Lower lobe of right lung (tissue), 2 donors: ENCODE measurements at places on chromosomes 7 and 10. TPM values are rescaled to one million over a fixed set of nuclear protein-coding genes. Genes with fewer than 3 reads are reported as not detected.
A peak's percentile ranks its signal among the peaks of the same experiment; 100 is the strongest.

DNA sequence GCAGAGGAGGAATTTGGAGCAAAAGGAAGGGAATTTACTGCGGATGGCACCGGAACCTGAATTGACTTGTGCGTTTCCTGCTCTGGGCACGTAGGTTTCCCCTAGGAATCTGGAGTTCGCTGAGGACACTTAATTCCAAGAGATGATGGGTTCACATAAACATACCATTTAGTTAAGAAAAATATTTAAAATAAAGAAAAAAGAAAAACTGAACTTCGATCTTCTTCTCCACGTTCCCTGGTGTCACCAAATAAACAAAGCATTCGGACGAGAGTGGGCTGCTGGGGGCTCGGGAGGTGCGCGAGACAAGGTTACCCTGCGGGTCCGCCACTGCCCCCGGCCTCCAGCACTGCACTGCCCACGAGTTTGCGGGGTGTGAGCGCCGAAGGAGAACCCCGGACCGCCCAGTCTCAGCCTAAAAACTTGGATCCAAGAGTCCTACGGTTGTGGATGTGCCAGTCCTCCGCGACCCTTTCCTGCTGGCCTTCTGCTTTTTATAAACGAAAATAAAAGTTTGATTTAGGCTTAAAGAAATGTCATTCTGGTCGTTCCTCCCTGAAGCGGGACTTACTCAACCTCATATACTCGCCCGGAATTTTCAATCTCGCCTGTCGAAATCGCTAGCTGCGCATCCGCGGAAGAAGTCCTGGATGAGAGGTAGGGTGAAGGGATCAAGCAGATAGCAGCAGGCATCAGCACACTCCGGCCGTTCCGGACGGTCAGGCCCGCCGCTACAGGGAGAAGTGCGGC, 30.3 kb downstream of the SKIDA1 start:
- no peak for DNase-seq

The CUTC gene
- 16.4 TPM for total RNA-seq

The BCL7B gene
- 52.8 TPM for total RNA-seq

The GGCT gene
- total RNA-seq: 28.8 TPM

- DNase-seq: no peak
These were observed 148.4 kb downstream of the TPST1 start for GRCh38 chr7:66353547-66353946.

DNA sequence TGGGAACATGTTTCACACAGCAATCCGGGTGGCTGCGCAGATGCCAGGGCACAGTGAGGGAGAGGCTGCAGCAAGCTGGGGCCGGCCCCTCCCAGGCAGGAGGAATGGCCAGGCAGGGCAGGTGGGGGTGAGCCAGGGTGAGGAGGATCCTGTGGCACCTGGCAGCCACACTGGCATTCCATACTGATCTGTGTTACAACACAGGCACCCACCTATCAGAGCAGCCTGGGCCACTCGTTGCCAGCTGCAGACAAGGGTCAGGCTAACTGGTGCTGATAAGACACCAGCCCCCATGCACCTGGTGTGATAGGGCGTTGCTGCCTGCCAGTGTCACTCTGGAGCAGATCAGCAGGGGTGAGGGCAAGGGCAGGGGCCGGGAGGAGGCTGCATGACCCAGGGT, 16.6 kb upstream of the RET start:
- DNase-seq: no peak

The CREB5 gene
- total RNA-seq: 10.3 TPM

DNA sequence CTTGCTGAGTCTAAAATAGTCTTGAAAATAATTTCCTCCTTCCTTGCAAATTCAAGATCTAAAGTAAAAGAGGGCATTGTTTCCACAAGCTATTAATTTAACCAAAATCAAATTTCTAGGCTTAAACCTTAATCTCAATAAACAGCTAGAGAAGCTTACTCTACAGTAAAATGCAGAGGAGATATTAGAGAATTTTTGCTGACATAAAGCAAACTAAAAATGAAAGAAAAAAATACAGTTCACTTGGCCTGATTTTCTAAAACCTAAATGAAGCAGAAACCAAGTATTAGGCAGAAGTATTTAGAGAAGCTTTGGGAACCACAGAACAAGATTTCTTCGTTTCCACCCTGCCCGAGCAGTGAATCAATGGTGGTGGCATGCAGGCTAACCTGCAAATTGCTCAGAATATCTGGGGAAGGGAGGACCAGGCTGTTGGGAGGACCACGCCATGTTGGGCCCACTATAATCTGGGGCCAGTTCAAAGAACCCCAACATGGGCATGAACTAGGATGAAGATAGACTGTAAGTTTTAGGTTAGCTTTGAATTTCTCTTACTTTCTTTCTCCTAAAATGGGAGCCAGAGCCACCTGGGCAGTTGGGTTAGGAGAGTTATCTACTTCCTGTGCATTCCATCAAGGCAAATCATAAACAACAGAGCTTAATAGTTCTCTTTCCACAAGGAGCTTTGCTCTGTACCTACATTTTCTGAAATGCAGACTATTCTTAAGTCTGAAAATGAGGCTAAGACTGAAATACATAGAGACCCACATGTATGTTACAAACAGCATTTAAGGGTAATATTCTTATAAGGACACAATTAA, 4.1 kb downstream of the LAMB1 start:
- DNase-seq: no peak

DNA sequence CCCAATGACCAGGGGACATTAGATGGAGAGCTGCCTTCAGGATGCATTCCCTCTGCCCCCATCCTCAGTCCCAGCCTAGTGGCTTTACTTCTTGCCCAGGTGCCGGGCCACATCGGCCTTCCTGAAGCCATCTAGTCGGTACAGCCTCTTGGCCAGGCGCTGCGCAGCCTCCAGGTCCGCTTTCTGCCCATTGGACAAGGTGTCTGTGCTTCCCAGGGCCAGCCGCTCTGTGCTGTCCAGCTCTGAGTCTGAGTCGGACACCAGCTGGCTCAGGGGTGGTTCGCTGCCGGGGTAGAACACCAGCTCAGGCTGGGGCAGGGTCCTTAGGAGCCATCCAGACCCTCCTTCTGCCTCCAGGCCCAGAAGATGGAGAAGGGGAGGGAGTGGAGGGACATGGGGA, 6.3 kb downstream of the PSD start:
- no peak for DNase-seq

The GPRIN2 gene
- 42.1 TPM for total RNA-seq

DNA sequence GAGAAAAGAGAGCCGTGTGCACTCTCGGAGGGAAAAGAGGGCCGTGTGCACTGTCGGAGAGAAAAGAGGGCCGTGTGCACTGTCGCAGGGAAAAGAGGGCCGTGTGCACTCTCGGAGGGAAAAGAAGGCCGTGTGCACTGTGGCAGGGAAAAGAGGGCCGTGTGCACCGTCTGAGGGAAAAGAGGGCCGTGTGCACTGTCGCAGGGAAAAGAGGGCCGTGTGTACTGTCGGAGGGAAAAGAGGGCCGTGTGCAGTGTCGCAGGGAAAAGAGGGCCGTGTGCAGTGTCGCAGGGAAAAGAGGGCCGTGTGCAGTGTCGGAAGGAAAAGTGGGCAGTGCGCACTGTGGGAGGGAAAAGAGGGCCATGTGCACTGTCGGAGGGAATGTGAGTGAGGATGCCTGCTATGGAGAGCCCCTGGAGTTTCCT, 188.7 kb downstream of the DNAJB6 start:
- no peak for DNase-seq

GRCh38 chr10:43931308-43931930, 282.7 kb upstream of the ZNF32 start:
- DNase-seq: no peak

DNA sequence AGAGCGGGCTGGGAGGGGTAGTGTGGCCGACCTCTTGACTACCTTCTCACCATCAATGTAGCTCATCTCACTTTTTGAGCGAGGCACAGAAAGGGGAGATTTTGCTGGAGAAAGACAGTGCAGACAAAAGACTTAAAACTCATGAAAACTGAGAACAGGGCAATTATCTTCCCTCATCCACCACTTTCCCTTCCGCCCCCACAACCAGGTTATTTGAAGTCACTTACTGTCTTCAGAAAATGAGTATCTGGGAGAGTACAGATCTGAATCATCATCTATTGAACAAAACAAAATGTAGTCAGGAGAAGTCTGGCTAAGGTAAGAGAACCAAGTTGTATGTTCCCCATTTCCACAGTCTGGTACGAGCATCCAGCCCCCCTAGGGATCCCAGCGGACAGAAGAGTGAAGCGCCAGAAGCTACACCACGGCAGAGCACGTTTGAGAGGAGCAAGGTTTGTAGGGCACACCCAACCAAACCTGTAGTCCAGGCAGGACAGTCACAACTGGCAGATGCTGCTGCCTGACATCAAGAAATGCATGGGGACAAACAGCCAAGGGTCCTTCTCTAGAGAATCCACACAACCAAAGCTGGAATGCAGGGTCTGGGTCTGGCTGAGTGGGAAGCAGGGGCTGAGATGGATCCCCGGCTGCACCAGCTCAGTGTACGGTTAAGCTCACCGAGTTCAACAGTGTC, 93.4 kb upstream of the PDLIM1 start:
- no peak for DNase-seq

DNA sequence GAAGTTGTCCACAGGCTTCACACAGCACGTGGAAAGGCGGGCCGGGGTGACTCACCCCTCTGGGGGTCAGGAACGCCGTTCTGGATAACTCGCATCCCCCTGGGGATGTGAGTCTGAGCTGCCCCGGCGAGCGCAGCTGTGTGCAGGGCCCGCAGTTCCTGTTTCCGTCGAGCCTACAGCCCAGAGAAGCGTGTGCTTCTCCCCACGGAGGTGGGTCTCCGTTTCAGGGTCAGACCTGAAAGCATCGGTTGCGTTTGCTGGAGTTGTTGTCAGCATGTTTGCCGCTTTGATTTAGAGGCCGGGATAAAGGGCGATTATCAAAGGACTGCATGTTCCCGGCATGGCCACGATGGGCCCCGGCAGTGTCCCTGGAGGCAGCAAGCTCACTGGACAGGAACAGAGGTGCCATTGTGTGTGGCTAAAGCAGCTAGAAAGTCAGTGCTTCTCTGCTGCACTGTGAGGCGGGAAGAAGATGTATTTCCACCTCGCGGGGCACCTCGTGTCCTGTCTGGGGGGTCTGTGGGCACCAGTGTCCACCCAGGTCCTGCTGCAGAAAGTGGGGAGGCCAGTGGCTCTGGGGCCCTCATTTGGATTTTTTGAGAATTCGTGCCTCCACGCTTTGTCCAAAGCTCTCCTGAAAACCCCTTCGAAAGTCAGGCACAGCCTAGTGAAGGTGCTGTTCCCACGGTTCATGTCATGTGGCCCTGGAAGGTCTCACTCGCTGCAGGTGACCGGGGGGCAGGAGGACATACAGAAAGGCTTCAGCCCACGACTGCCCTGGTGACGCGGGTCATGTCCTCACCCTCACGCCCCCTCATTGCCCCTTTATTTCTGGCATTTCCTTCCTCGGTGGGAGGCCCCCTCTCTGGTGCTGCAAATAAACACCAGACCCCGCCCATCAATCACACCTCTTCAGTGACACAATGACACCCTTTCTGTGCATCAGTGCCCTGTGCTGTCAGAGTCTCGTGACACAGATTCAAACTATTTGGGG, 27.4 kb upstream of the GDI2 start:
- DNase-seq: no peak

DNA sequence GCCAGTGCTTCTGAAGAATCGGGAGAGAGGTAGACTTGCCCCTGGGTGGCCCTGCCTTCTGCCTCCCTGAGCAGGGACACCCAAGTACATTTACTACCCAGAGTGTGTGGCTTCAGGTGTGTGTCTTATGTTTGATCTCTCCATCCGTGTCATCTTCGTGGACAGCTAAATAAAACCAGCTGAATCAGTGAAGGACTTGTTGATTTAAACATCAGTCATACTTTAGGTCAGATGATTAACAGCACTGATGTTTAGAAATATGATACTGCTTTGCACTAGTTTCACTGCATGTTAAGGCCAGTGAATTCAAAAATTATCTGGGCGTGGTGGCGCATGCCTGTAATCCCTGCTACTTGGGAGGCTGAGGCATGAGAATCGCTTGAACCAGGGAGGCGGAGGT, 4.0 kb downstream of the MTG1 start:
- DNase-seq: no peak

The ACTR3C gene
- 18.6 TPM for total RNA-seq

The FAM171A1 gene
- 14.0 TPM for total RNA-seq

The ADRB1 gene
- 35.6 TPM for total RNA-seq

GRCh38 chr10:102615361-102615760, 28.9 kb upstream of the TRIM8 start:
- DNase-seq: peak; percentile 54

DNA sequence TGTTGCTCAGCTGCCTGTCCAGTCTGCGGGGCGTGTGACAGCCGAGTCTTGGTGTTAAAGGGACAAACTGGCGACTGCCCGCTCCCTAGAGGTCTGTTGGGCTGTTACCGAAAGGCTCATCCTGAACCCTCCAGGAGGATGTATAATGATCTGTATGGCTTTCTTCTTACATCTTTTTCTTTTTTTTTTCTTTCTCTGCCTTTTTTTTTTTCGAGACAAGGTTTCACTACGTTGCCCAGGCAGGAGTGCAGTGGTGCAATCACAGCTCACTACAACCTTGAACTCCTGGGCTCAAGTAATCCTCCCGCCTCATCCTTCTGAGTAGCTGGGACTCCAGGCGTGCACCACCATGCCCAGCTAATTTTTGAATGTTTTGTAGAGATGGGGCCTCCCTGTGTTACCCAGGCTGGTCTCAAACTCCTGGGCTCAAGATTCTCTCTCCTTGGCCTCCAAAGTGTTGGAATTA, 857 bp downstream of the INTS15 start:
- DNase-seq: no peak

GRCh38 chr7:66202441-66202840, 2.7 kb upstream of the TPST1 start:
- DNase-seq: no peak

GRCh38 chr7:73738220-73738611, 386 bp downstream of the ABHD11 start:
- DNase-seq: peak; percentile 72

DNA sequence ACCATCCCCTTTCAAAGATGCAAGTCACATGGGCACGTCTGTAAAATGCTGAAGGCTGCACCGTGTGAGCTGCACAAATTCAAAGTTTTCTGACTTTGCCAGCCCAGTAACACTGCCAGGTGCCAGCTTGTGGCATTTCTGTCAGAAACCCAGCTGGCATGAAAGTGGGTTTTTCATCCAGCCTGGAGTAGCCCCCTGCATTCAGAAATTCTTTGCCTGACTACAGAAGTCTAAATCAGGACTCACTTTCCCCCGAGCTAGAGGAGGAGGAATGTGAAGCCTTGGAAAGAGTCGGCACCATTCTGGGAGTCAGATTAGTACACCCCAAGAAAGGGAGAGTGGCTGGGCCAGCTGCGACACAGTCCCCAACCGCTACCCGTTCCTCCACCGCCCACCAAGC, 56.7 kb upstream of the EN2 start:
- DNase-seq: no peak
